ENCODE measurements at places on chromosomes 2 and 18. TPM values are rescaled to one million over a fixed set of nuclear protein-coding genes. Genes with fewer than 3 reads are reported as not detected.

Gene SLC16A14
- total RNA-seq, result 0.58 TPM

Gene HNMT
- total RNA-seq, result not detected

Gene LRATD1
- not detected for total RNA-seq

Gene ONECUT2
- 0.02 TPM for total RNA-seq

Gene NR4A2
- 134 TPM for total RNA-seq

Gene ABCG5
- not detected for total RNA-seq

Gene CRYGA
- not detected for total RNA-seq

Gene GPR155
- 8.8 TPM for total RNA-seq

Gene MOGAT1
- not detected for total RNA-seq

Gene LANCL1
- 50.7 TPM for total RNA-seq

Gene G6PC2
- total RNA-seq, result not detected

Gene SCG2
- not detected for total RNA-seq

Gene AQP12A
- total RNA-seq, result not detected

Gene UGT1A8
- not detected for total RNA-seq

Gene NT5C1B
- total RNA-seq, result not detected

Gene SCN7A
- not detected for total RNA-seq

Gene SLC5A7
- total RNA-seq, result not detected

Gene DPP10
- not detected for total RNA-seq

Gene KCNE4
- total RNA-seq, result not detected

Gene INHBB
- not detected for total RNA-seq

Gene CMPK2
- total RNA-seq, result 1.6 TPM

Gene NYAP2
- not detected for total RNA-seq

Gene DIPK1C
- total RNA-seq, result not detected

Gene CDH19
- total RNA-seq, result not detected

Gene RTP5
- total RNA-seq, result 0.09 TPM

Gene SNED1
- total RNA-seq, result 0.34 TPM

Gene CFAP221
- total RNA-seq, result not detected

Gene PLGLB2
- 2.7 TPM for total RNA-seq

Gene PSMA8
- 0.73 TPM for total RNA-seq

Gene ALKAL2
- 0.95 TPM for total RNA-seq

Gene ALPG
- total RNA-seq, result not detected

Gene SERPINB2
- total RNA-seq, result not detected

Gene PLGLB1
- 2.3 TPM for total RNA-seq

Gene IL36B
- not detected for total RNA-seq

Gene TNS1
- total RNA-seq, result 0.27 TPM

Gene MYO1B
- 4.7 TPM for total RNA-seq

Gene VSNL1
- not detected for total RNA-seq

Gene ABCG8
- not detected for total RNA-seq

Gene CXCR2
- not detected for total RNA-seq

Gene INSIG2
- total RNA-seq, result 96.2 TPM

Data from activated naive CD4-positive, alpha-beta T cell treated with anti-CD3 and anti-CD28 coated beads, Interleukin-2, amount 50 U/mL, for 72 hours (primary cell).